ENCODE measurements at places on chromosomes 1 and 21. TPM values are rescaled to one million over a fixed set of nuclear protein-coding genes. Genes with fewer than 3 reads are reported as not detected.

IQGAP3 gene
- total RNA-seq = 30.8 TPM

ADAMTS5 gene
- total RNA-seq = 0.64 TPM

IL19 gene
- total RNA-seq = not detected

ARHGEF16 gene
- 15.5 TPM for total RNA-seq

GRCh38 chr1:228285661-228286504 is 78.0 kb downstream of the OBSCN start:
- peaks cover 22% of the 10 kb centered on the region for H3K36me3 ChIP-seq
- H3K4me1 ChIP-seq = no peaks in the 10 kb centered on the region
- H3K27ac ChIP-seq = no peak overlapping the region
- H3K27me3 ChIP-seq = no peaks in the 10 kb centered on the region

RNF187 gene
- 141 TPM for total RNA-seq

CELF3 gene
- total RNA-seq = 0.42 TPM

DNA sequence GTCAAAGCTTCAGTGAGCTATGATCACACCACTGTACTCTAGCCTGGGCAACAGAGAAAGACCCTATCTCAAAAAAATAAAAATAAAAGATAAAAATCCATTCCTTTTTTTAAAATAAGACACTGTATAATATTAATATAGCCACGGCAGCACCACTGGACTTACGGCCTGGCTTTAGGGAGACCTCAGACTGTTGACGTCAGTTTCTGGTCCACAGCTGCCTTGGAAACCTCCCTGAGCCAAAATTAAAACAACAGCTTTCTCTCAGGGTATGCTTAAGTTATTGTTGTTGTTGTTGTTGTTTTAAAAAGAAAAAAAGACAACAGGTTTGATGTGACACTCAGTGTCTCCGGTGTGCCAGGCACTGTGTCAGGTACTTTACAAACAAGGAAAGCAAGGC is 42.0 kb downstream of the CAPZB start:
- H3K27ac ChIP-seq = no peak overlapping the region
- no peaks in the 10 kb centered on the region for H3K27me3 ChIP-seq
- no peak for DNase-seq
- H3K4me1 ChIP-seq = peaks cover 70% of the 10 kb centered on the region
- no peaks in the 10 kb centered on the region for H3K36me3 ChIP-seq
- H3K4me3 ChIP-seq = no peak overlapping the region

GRCh38 chr1:180945551-180945950 is 32.9 kb downstream of the KIAA1614 start:
- no peak for DNase-seq
- H3K4me1 ChIP-seq = peaks cover 12% of the 10 kb centered on the region
- no peaks in the 10 kb centered on the region for H3K36me3 ChIP-seq
- no peaks in the 10 kb centered on the region for H3K27me3 ChIP-seq
- no peak overlapping the region for H3K27ac ChIP-seq

GRCh38 chr1:185050823-185051451 is 5.6 kb downstream of the RNF2 start:
- H3K27me3 ChIP-seq = peaks cover 4% of the 10 kb centered on the region
- no peak overlapping the region for H3K27ac ChIP-seq
- no peak overlapping the region for H3K4me3 ChIP-seq
- H3K36me3 ChIP-seq = peaks cover 13% of the 10 kb centered on the region
- peaks cover 57% of the 10 kb centered on the region for H3K4me1 ChIP-seq
- no peak for DNase-seq

NCAM2 gene
- 0.64 TPM for total RNA-seq

Measured in WTC11 (cell line).